Endothelial cell of umbilical vein (primary cell): ENCODE measurements at places on chromosomes 4 and X. TPM values are rescaled to one million over a fixed set of nuclear protein-coding genes. Genes with fewer than 3 reads are reported as not detected.

Gene CLTRN
- total RNA-seq, result not detected in 2 replicates

Gene SSX1
- not detected in 2 replicates for total RNA-seq

Gene FRG2
- total RNA-seq, result not detected in 2 replicates

Gene GPM6B
- not detected in 2 replicates for total RNA-seq

Gene CASK
- total RNA-seq, result 30.4 and 32.7 TPM in 2 replicates
